Foreskin keratinocyte (primary cell): ENCODE measurements at places on chromosomes 2 and 18.
A peak's percentile ranks its signal among the peaks of the same experiment; 100 is the strongest.

DNA sequence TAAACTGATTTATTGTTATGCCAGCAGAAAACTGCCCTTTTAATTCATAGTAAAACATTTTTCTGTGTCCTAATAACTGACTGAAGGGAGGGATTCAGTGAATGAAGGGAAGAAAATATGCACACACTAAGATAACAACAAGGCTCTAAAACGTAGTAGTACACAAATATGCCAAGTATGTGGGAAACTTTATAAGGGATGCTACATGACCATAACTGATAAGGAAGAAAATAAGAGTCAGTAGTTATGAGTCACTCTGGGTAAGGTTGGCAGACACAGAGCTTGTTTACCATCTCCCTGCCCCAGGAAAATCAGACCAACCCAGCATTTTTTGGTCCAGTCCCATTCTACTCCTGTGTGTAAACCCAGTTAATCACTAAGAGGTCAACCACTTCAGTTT, 124.2 kb downstream of the RPRM start:
- no peak for DNase-seq

- no peak for DNase-seq
Observed at GRCh38 chr18:49547701-49548100, 14.2 kb upstream of the LIPG start.

DNA sequence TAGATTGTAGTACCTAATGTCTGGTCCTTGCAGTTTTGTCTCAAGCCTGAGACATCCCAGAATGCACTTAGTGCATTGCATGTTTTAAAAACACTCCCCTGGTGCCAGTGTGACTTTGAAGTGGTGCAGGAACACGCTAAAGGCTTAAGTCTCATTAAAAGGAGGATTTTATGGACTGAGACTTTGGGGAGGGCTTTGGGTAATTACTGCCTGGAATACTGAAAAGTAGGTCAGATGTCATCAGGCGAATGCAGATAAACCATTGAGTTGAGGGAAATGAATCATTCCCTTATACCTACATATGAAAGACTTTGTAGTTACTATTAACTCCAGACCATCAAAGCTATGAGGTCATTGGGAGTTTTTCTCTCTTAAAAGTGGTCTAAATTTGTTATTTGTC, 3.0 kb upstream of the OSBPL1A start:
- no peak for DNase-seq

GRCh38 chr2:47682216-47682749, 100.7 kb upstream of the MSH6 start:
- no peak for DNase-seq

DNA sequence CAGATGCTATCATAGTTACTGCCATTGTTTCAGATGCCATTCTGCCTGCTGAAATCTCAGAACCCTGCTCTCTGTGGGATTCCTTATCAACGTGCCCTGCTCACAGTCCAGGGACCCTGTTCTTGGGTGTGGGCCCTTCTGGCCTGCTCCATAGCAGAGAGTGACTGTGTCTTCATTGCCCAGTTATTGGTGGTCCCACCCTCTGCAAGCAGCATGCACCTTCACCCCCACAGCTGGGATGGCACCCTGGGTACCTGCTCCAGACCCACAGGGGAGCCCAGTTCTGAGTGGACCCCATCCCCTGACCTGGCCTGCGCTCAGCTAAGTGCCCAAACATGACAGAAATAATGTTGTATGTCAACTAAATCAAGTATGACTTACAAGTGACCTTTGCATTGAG, 36.6 kb downstream of the SMIM21 start:
- DNase-seq = no peak

- peak; percentile 16 for DNase-seq
Observed at GRCh38 chr18:57107140-57107832, 39.6 kb upstream of the BOD1L2 start.

- peak; percentile 90 for DNase-seq
Observed at GRCh38 chr2:217685255-217685605, 317.6 kb downstream of the TNS1 start.
